ENCODE measurements at places on chromosomes 5 and 9.

GRCh38 chr5:150234576-150235499 is 45.0 kb downstream of the SLC6A7 start:
- DNase-seq = no peak

GRCh38 chr5:124444147-124444775 is 302.2 kb downstream of the ZNF608 start:
- no peak for DNase-seq

- no peak for DNase-seq
Observed at GRCh38 chr5:143694357-143694756, 117.6 kb upstream of the HMHB1 start.

DNA sequence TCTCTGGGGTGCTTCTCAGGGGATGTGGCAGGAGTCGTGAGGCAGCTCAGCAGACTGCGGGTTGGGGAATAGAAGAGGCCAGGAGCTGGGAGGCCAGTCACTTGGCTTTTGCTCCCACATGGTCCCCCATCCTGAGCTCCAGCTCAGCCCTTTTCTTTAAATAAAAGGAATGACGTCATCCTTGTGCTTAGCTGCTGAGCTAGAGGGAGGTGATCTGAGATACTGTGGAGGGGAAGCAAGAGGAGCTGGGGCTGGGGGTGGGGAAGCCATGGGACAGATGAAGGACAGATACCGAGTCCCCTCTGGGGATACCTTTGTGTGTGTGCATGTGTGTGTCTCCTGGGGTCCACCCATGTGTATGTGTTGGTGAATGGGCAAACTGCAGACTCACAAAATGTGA is 89.0 kb upstream of the ARAP3 start:
- DNase-seq = no peak

DNA sequence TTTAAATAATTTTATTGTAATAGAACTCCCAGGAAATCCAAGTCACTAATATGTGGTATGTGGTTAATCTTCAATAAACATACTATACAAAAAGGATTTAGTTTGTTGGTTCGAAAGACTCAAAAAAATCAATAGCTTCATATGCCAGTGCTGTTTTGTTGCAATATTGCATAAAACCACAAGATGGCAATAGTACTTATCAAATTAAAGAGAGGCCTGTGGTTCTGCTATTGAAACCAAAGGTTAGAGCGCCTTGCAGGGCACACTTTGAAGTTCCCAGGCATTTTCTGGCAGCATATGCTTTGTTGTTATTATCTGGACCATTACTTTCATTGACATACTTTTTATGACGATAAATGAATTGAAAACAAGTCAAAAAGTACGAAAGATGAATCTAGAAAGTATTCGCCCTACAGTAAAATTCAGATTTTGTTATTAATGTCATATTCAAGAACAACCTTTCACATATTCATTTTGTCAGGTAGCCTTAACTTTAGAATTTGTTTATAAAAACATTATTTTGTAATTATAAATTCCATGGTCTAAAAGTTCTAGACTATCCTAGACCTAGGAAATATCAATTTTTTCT is 316.3 kb downstream of the MCTP1 start:
- DNase-seq = no peak

DNA sequence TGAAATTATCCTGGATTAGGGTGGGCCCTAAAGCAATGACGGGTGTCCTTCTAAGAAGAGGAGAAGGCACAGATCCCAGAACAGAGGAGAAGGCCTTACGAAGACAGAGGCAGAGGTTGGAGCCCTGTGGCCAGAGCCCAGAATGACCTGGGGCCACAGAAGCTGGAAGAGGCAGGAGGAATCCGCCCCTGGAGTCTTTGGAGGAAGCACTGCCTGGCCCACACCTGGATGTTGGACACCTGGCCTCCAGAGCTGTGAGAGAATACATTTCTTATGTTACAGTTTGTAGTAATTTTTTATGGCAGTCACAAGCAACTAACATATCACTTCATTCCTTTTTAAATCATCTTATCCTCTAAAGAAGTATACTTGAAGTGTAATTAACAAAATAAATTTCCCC is 8.5 kb downstream of the MRPL36 start:
- no peak for DNase-seq

GRCh38 chr9:26157411-26157810 is 479.2 kb upstream of the TUSC1 start:
- no peak for DNase-seq

DNA sequence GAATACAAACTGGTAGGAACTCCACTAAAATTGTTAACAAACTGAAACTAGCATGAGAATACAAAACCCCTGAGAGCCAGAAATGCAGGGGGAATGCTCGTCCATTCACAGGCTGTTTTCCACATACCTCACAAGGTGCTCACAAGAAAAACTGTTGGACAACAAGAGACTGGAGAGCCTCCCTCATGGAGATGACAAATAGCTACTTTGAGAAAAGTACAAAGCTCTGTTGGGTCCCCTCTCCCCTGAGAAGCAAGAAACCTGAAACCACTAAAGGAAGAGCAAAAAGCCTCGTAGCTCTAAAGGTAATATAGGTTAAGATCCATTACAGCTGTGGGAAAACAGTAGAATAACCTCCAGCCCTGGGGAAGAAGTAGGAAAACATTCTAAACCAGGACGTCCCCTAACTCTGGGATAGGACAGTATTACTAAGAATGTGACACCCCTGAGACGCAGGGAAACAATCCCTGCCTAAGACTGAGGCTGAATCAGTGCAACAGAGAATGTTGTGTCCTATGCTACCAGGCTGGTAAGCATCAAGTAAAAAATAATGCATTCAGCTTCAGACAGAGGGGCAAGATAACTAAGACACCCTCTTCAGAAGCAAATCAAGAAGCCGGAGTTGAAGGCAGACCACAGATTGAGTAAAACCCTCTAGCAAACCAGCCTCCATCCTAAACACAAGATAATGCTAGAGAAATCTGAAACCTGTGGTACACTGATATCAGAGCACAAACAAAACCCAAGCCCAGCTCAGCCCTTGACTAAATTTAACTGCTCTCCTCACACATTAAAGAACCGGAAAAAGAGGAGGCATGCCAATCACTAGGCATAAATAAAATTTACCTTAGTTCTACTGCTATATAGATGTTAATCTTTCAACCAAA is 160.2 kb downstream of the SSBP2 start:
- DNase-seq = no peak

GRCh38 chr5:111099058-111099778 is 7.1 kb downstream of the WDR36 start:
- no peak for DNase-seq

DNA sequence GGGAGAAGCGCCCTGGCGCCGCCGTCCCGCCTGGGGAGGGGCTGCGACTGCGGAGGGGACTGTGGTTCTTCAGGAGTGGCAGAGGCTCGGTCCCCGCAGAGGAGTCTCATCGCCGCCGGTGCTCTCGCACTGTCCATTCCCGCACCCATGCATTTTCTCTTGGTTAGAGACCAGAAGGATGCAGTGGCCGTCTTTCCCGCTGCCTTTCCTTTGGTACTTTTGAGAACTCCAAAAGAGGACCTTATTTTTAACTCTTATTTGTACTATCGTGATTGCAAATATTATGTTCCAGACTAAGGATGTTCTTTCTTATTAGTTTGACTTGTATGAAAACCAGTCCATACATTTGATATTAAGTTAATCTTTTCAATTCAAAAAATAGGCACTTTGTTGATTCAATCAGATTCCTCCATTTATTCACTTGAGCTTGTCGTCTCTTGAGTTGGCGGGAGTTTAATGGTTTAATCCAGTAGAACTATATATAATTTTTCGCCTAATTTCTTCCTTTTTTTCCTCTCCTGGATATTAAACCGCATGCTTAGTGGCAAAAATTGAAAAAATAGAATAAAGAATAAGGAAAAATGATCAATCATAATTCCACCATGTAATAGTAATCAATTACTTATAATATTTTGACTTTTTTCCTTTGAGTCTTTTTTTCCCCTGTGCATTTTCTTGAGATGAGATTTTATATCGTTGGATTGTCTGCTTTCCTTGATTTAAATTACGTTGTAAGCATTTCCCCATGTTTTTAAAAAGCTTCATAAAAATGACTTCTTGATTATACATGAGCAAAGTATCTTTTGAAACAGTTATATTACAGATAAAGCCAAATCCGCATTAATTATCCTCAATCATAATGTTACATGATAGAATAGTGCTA is 861 bp downstream of the ZFYVE16 start:
- DNase-seq = no peak

DNA sequence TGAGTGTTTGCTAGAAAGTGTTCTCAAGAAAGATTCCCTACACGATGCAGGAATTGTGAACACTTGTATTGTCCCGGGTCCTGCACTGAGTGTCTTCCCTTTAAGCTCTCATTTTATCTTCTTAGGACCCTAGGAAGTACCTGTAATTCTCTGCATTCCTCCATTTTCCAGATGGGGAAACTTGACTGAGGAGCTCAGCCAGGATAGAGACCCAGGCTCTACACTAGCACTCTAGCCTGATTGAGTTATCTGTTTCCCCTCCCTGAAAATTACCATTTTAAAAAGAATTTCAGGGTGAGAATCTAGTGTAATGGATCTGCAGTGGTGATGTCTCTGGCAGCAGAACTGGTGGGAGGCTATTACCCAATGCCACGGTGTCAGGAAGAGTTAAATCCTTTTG is 453.9 kb downstream of the KDM4C start:
- DNase-seq = no peak

- peak; percentile 38 for DNase-seq
Observed at GRCh38 chr5:135008556-135008955, 25.5 kb downstream of the PITX1 start.

GRCh38 chr5:82661933-82662332 is 383.8 kb upstream of the RPS23 start:
- no peak for DNase-seq

DNA sequence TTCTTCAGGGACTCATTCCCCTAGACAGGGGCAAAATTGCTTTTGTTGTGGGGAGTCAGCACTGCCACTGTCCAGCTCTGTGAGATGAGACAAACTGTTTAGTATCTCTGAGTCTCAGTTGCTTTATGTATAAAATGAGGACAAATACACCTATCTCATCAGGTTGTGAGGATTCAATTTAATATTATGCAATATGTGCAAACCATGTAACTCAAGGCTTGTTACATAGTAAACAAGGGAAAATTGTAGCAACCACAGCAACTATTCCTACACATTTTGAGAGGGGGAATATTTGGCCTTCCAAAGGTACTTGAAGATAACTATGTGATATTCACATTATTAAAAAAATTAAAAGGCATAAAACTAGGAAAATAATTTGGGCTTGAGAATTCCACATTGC is 411.9 kb upstream of the SLC30A5 start:
- no peak for DNase-seq

DNA sequence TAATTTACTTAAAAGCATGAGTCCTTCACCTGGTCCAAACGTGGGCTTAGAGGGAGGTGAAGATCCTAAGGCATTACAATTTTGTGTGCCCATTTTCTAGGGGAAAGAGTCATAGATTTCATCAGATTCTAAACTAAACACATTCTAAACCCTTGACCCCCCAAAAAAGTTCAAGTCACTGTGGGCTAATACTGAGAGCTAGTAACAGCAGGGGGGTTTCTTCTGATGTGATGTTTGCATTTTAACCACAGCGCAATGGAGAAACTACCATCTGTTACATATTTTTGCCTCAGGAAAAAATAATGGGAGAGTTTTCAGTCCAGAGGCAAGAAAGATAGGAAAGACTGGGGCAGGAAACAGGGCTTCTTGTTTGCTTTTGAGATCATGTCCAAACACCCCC is 110.8 kb upstream of the SLC1A3 start:
- no peak for DNase-seq

DNA sequence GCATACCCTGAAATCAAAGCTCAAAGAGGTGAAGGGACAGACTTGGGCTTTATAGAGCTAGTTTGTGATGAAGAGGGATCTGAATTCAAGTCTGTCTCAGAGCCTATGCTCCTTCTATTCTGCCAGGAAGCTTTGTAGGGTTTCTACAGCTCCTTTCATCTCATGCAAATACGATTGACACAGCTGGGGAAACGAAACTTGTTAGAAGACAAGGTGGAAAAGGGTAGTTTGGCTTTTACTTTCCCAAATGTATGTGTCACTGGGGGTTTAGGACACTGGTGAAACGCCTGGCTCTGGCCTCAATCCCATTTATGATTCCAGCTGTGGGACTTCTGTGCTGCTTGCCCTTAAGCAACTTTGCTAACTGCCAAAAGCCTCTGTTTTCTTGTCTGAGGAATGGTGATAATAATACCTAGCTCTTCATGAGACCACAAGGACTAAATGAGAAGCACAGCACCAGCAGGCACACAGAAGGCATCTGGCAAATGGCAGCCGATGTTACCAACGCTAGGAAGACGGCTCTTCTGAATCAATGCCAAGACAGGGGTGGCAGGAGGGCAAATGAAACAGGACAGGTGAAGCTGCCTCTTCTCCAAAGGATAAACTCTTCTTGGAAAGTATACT is 70.3 kb upstream of the EQTN start:
- DNase-seq = no peak

DNA sequence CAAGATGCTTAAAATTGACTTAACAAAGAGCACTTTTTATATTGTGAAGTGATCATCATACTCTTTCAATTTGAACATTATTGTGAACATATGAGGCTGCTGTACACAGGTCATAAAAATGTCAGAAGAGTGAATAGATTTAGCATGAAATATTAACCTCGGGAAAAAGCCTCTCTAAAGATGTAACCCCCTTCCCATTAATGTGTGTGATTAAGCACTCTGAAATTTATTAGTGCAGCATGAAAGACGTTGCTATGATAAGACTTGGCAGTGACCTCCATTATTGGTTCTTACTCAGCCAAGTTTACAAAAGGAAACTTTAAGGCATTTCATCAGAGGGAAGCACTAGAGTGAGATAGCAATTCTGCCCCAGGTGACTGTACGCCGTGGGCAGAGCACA is 326.5 kb downstream of the NTRK2 start:
- DNase-seq = no peak

DNA sequence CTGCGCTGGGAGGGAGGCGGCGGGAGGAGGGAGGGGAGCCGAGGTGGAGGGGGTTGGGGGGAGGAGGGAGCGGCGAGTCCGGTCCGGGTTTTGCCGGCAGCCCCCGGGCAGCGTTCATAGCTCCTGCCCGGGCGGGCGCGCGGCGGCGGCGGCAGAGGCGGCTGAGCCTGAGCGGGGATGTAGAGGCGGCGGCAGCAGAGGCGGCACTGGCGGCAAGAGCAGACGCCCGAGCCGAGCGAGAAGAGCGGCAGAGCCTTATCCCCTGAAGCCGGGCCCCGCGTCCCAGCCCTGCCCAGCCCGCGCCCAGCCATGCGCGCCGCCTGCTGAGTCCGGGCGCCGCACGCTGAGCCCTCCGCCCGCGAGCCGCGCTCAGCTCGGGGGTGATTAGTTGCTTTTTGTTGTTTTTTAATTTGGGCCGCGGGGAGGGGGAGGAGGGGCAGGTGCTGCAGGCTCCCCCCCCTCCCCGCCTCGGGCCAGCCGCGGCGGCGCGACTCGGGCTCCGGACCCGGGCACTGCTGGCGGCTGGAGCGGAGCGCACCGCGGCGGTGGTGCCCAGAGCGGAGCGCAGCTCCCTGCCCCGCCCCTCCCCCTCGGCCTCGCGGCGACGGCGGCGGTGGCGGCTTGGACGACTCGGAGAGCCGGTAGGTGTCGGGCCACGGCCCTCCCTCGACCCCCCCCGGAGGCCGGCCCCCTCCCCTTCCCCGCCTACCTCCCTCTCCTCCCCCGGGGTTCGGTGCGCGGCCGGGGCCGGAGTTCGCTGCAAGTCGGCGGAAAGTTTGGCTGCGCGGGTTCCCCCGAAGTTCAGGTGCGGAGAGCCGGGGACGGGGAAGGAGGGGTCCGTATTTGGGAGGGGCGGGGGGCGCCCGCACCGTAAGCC is at the start of gene CXXC5:
CXXC5 (plus strand) TSS at position 145 of the 877 bp plus-strand sequence. CDS start 32,175 bp downstream, outside the sequence.
- DNase-seq = peak; percentile 84

- DNase-seq = no peak
Observed at GRCh38 chr5:170112876-170113521, 7.3 kb downstream of the FOXI1 start.

Data from ureter (tissue), 1 donor.